ENCODE measurements at places on chromosomes 5 and 9.

- no peak for DNase-seq
Measured at GRCh38 chr5:158623971-158624370, 475.7 kb downstream of the EBF1 start.

- DNase-seq = no peak
Measured at GRCh38 chr9:128159522-128159783, 612 bp upstream of the BBLN start.

DNA sequence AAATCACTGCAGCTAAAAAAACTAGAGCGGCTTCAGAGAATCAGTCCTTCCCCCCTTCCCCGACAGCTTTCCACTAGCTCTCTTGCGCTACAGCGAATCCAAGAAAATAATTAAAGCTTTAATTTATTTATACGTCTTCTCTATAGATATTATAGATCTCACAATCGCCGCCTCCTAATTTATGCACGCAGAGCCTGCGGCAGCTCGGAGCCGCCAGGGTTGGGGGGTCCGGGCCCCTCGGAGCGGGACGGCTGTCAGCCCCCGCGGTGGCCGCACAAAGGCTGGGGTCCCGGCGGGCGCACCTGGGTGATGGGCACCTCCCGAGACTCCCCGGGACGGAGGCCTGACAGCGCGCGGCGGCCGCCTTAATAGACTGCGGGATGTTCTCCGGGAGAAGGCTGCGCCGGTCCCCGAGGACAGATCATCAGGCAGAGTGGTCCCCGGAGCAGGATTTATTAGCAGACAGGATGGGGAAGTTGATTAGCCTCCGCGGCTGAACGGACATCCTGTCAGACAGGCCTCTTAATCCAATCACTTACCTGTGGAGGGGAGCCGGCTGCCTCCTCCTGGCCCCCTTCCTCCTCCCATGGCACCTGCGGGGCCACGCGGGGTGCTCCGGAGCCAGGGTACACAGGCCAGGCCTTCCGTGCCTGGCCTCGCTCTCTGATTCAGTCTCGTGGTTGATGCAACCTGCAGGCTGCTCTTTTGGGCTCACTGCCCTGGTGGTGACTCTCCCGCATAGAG, 166.8 kb downstream of the MELK start:
- DNase-seq = no peak

GRCh38 chr9:88587885-88588649, 53.1 kb downstream of the NXNL2 start:
- peak; percentile 53 for DNase-seq

DNA sequence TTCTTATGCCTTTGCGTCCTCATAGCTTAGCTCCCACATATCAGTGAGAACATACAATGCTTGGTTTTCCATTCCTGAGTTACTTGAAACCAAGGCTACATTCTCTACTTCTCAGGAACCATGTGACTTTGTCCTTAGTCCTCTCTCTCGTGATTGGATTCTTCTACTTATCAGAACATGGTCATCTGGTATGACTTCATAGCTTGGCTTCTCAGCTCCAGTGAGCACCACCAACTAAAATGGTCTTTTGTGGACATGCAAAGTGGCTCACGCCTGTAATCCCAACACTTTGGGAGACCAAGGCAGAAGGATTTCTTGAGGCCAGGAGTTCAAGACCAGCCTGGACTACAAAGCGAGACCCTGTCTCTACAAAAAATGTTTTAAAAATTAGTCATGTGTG, 81.2 kb upstream of the NIPBL start:
- no peak for DNase-seq

DNA sequence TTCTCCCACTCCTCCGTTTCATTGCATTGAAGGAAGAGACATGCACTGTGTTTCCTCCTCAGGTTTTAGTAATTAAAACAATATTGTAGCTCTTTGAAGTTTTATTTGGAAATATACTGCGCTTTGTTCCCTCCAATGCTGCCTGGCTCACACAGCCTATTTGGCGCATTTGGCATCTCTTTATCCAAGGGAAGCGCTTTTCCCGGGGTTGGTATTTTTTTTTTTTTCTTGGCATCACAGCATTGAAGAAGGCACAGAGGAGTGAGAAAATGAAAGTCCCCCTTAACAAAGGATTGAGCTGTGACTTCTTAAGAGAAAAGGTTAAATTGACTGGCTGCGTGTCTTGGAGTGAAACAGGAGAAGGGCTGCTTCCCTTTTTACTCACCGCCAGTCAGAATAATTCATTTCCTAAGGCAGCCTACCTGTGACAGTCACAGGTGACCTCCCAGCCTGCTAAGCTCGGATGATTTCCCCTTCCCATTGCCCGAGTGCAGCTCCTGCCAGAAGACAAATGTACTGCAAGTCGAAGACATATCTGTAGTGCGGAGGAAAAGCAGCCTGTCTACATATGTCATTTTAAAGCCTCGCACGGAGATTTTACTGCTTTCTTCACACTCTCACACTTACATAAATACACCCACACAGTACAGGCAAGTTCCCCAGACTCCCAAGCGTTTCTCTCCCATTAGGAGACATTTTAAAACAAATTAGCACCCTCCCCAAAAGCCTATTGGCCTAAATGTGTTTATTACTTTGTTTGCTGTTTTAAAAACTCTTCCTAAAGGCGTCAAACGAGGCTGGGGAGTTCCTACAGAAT, 665.5 kb upstream of the ZNF608 start:
- peak; percentile 34 for DNase-seq

DNA sequence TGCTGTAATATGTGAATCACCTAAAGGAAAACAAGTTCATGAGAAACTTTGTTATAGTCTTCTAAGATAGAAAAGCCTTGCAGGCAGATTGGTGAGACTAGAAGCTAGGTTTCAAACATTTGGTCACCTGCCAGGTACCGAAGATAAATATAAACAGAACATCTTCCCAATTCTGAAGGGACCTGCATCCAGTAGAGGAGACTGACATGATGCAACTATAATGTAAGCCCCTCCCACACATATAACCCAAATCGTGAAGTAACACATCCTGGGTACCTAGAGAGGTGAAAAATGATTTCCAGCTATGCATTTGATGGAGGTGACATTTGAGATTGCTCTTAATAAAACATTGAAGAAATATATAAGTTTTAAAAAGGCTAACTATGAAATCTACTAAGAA, 29.9 kb downstream of the SHLD3 start:
- DNase-seq = no peak

GRCh38 chr5:891117-891836, 1.3 kb downstream of the BRD9 start:
- no peak for DNase-seq

DNA sequence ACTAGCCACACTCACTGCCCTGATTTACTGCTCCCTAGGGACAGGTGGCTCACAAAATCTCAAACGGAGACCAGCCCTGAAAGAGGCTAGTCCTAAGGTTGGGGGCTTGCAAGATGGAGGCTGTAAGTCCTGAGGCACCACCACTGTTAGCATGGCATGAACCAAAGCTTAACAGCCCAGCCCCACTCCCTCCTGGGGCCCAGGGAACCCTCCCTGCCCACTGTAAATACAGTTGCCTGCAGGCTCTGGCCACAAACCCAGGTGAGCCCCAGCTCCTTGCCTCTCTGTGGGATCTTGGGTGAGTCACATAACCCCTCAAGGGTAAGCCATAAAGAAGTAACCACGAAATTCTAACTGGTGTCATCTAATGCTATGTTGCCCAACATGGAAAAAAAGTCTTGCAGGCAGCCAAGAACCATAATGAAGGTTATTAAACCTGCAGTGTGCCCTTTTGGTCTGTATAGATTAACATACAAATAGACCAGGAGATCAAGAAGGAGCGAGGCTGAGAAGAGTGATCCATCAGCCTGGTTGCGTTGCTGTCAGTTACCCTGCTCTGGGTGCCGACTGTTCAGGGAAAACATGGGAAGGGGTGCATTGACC, 1.7 kb upstream of the POMT1 start:
- peak; percentile 50 for DNase-seq

GRCh38 chr9:133027134-133027533, 3.7 kb upstream of the GTF3C5 start:
- no peak for DNase-seq

DNA sequence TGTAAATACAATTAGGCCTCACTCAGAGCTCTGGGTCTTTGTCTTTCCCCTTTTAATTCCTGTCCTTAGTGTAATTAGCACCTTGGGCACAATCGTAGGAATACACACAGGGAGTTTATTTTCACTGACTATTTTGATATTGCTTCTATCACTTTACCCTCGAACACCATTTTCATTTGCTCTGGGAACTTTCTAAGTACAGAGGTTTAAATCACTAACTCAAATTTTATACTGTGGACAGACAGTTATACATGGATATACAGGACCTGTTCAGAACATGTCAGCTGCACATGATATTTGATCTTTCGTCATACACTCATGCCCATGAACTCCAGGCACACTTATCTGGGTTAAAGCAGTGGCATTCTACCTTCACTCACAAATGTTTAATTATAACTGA, 217.8 kb upstream of the TMEM161B start:
- DNase-seq = no peak

- no peak for DNase-seq
Measured at GRCh38 chr5:172687940-172688339, 46.9 kb downstream of the NEURL1B start.

GRCh38 chr9:27888661-27889295, 315.5 kb upstream of the C9orf72 start:
- peak; percentile 2 for DNase-seq

DNA sequence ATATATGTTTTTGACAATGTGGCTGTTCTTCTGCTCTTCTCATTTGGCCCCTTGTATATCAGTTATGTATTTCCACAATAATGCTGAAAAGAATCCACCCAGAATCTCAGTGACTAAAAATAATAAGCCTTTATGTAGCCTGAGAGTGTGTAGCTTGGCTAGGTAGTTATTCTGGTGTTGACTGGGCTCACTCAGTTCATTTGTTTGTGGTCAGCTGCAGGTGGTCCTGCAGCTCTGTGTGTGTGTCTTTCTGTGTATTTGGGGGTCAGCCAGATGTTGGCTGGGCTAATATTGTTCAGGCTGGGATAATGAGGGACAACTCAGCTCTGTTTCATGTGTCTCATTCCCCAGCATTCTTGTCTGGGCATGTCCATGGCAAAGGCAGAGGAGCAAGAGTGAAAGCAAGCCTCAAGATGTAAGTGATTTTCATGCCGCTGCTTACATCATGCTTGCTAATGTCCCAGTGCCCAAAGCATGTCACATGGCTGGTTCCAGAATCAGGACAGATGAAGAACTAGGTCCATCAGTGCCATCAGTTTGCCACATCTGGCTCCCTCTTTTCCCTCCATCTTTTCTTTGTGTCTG, 162.8 kb downstream of the KCTD16 start:
- DNase-seq = no peak

DNA sequence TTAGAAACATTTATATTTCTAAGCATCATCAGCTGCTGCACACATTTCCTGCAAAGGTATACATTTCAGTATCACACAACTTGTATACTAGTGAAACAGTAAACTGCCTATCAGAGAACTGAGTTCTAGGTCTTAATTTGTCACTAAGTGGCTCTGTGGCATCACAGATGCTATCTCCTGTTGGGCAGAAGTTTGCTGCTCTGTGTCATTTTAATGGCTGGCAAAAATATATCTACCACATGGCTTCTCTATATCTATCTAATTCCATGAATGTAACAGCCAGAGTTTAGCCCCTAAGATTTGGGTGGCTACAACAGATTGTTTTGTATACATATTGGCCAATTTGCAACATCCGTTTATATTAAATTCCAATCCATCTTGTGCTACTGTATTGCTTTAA, 1231.9 kb upstream of the C9orf72 start:
- DNase-seq = no peak

DNA sequence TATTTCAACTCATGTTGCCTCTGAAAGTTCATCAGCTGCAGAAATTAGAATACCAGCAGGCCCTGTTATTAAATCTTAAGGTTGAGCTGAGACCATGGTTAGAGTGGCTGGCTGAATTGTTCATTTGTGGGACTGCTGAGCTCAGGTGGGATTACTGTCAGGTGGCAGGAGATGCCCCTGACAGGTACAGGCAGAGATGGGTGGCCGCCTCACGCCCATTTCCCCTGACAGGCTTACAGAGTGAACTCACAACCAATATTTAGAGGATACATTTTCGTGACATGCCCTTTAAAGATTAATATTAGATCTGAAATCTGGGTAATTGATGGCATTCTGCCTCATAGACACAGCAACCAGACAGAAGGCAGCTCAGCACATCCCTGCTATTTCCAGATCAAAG, 136.0 kb downstream of the MVB12B start:
- DNase-seq = no peak

GRCh38 chr5:176360894-176361436, 599 bp downstream of the KIAA1191 start:
- peak; percentile 11 for DNase-seq

GRCh38 chr9:86754581-86755560, 192.4 kb downstream of the GAS1 start:
- no peak for DNase-seq

DNA sequence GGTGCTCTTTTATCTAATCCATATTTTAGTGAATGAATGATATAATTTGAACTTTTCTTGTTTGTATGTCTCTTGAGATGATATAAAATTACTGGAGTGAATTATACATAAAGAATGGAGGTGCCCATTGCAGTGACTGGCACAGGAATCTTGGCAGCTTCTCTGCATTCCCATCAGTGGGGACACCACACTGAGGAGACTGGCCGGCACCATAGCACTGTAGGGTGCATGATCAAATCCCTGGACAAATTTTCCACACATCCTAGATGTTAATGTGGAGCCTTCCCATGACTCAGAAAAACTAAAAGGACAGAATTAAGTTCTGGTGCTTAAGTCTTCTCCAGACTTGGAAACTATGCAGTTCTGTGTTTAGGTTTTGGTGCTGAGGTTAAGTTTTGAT, 124.1 kb downstream of the CEP120 start:
- DNase-seq = no peak

DNA sequence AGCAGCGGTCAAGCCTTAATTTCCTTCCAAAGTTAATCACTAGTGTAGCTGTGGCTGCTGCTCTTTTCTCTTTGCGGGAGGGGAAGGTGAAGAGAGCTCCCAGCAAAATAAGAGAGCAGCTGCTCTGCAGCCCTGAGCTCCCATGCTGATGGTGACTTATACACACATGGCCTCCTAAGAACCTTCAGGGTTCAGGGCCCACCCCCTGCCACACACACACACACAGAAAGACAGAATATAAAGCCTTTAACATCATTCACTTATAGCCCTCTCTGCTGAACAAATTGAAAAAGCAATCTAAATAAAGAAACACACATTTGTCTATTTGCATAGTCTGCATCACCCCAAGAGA, 43.6 kb downstream of the GAS1 start:
- DNase-seq = no peak

DNA sequence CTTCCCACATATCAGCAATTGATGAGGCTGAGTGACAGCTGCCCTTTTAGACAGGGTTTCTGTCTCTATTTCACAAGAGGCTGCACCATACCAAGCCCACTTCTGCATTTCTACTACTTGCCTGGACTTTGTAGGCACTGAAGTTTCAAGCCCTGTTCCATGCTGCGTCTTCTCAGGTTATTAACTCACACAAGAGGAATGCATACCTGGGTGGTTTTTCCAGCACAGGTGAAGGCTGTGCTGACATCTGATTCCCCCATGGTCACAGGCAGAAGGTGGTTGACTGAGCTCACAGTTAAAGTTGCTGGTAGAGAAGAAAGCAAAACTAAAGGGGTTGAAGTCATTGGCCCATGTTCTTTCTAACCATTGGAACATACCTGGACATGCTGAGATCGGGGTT, 86.6 kb downstream of the MAMDC2 start:
- no peak for DNase-seq

GRCh38 chr5:76580981-76581380, 42.2 kb downstream of the F2RL2 start:
- DNase-seq = no peak

- DNase-seq = peak; percentile 78
Measured at GRCh38 chr9:99299211-99300102, 77.4 kb downstream of the SEC61B start.
